ENCODE measurements at places on chromosomes 3 and 15. TPM values are rescaled to one million over a fixed set of nuclear protein-coding genes. Genes with fewer than 3 reads are reported as not detected.

Gene SI
- total RNA-seq, result not detected

Gene IL5RA
- total RNA-seq, result not detected

Gene PYGO1
- total RNA-seq, result 2.8 TPM

Gene PLSCR5
- not detected for total RNA-seq

Gene TMEM45A
- 8.5 TPM for total RNA-seq

Gene GREM1
- 0.07 TPM for total RNA-seq

Gene ATP2B2
- not detected for total RNA-seq

Gene CLEC3B
- total RNA-seq, result not detected

Gene SLCO2A1
- under 0.01 TPM for total RNA-seq

Gene SLC35A5
- 28.0 TPM for total RNA-seq

Gene ETFA
- 135 TPM for total RNA-seq

Gene SYNPR
- total RNA-seq, result not detected

Gene U2SURP
- 56.4 TPM for total RNA-seq

Gene ZBTB38
- total RNA-seq, result 139 TPM

Gene GRAMD2A
- 7.2 TPM for total RNA-seq

Gene ST8SIA2
- not detected for total RNA-seq

Gene GATM
- 2.1 TPM for total RNA-seq

Gene HDC
- under 0.01 TPM for total RNA-seq

Gene CFAP91
- total RNA-seq, result 0.07 TPM

Gene LINGO1
- under 0.01 TPM for total RNA-seq

Gene WDR73
- total RNA-seq, result 28.7 TPM

Gene CD80
- total RNA-seq, result not detected

Gene RBP2
- not detected for total RNA-seq

Gene ISG20
- 4.8 TPM for total RNA-seq

Gene TCTA
- total RNA-seq, result 6.8 TPM

Gene TMC3
- total RNA-seq, result not detected

Gene TERC
- 32.6 TPM for total RNA-seq

Gene FBN1
- total RNA-seq, result 1.0 TPM

Gene C2CD4A
- total RNA-seq, result 3.0 TPM

Gene KCNAB1
- total RNA-seq, result under 0.01 TPM

Gene CHAC1
- 81.0 TPM for total RNA-seq

Measured in nasal cavity respiratory epithelium epithelial cell of viscerocranial mucosa (primary cell).